ENCODE measurements at places on chromosomes 1 and 21.

DNA sequence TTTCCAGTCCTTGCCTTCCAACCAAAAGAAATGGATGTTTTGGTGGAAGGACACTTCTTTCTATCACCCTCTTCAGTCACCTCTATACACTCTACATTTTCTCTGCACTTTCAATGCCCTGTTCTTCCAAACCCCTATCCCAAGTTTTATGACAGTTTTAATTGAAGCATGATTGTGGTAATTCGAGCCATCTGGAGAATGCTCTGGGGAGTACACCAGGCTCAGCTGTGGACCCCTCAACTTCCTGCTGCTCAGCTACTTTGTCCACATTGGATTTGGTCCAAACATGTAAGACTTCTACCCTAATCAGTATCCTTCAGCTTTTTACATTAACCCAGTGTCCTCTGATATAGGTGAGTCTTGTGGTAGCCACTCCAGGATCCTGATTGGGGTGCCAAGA, 129.6 kb downstream of the SYT2 start:
- DNase-seq: no peak

- DNase-seq: no peak
These were observed 71.0 kb downstream of the LEPR start for GRCh38 chr1:65491472-65491871.

- DNase-seq: no peak
These were observed 62.7 kb upstream of the KAZN start for GRCh38 chr1:14535619-14536355.

GRCh38 chr1:87224201-87224600, 104.5 kb upstream of the LMO4 start:
- DNase-seq: no peak

DNA sequence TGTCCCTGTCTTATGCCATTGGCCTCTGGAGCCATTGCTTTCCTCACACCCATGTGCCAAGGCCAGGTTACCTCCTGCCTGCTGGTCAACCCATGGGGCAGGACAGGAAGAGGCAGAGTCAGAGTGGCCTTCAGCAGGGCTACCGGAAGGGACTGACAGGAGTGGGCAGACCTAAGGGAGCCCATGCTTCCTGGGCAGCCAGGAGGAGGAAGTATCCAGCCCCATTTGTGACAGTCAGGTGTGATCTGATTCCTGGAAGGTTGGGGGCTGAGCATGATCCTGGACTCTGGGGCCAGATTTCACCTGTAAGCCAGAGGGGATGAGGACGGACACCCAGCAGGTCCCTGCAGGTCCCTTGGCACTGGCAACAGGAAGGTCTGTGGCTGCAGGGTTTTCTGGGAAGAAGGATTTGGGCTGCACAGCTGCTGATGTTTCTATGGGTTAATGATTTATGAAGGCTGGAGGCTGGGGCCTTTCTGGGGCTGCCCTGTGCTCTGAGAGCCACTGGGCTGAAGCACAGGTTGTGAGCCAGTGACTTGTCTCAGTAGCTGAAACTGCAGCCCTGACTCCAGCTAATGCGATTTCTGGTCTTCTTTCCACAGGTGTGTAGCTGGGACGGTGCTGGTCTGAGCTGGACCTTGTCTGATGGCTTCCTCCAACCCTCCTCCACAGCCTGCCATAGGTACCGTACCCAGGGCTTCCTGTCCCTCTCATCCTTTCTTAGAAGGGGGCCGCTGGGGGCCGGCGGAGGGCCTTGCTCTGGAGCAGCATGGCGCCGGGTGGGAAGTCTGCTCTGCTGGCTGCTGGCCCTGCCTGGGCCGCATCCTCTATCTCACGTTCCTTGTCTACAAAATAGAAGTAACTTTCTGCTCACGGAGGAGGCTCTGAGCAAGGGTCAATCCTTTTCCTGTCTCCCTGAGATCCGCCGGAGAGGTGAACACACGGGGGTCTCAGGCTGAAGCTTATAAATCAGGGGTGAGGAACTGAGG, 40.7 kb downstream of the ARHGEF10L start:
- DNase-seq: no peak

DNA sequence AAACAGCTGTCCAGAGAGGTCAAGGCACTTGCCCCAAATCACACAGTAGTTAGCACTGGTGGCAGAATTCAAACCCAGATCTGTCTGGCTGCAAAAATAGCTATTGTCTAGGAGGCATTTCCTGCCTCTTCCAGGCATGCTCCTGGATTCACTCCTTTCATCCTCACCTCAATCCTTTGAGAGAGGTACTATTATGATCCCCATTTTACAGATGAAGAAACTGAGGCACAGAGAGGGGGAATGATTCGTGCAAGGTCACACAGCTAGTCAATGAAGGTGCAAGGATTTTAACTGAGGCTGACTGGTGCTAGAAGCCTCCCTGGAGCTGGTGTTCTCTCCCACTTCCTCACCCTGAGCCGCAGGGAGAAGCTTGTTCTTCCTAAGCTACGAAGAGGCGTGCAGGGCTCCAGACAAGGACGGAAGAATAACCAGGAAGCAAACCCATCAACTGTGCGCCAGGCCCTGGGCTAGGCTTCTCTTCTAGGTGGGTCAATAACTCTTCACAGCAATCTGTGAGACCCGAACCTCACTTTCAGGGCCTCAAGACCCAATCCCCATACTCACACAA, 631 bp upstream of the LAPTM5 start:
- no peak for DNase-seq

DNA sequence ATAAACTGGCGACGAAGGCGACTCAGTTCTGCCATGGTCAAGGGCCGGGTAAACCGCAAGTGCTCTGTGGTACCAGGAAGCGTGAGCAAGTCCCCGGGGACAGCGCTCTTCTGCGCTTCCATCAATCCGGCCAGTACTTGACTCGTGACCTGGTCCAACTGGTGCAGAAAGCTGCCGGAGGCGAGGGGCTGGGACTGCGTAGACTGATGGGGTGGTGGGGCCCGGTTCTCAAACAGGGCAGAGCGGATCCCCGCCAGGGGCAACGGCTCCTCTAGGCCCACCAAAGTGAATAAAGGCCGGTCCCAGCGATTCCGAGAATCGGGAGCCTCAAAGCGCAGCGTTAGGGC, 852 bp downstream of the KTI12 start:
- no peak for DNase-seq

- no peak for DNase-seq
These were observed 38.5 kb upstream of the ID3 start for GRCh38 chr1:23597635-23598388.

GRCh38 chr1:59481881-59482505, 185.1 kb downstream of the FGGY start:
- no peak for DNase-seq

GRCh38 chr1:169200319-169200718, 93.8 kb downstream of the ATP1B1 start:
- no peak for DNase-seq

GRCh38 chr1:229028987-229029878, 241.7 kb upstream of the RAB4A start:
- no peak for DNase-seq

All from activated T-helper 9 cell treated with anti-CD3 and anti-CD28 coated beads, Interleukin-2, amount 50 U/mL, for 16 hours (primary cell).